Activated CD4-positive, alpha-beta T cell treated with anti-CD3 and anti-CD28 coated beads for 24 hours (primary cell): ENCODE measurements at places on chromosomes 1 and 21.
A peak's percentile ranks its signal among the peaks of the same experiment; 100 is the strongest.

DNA sequence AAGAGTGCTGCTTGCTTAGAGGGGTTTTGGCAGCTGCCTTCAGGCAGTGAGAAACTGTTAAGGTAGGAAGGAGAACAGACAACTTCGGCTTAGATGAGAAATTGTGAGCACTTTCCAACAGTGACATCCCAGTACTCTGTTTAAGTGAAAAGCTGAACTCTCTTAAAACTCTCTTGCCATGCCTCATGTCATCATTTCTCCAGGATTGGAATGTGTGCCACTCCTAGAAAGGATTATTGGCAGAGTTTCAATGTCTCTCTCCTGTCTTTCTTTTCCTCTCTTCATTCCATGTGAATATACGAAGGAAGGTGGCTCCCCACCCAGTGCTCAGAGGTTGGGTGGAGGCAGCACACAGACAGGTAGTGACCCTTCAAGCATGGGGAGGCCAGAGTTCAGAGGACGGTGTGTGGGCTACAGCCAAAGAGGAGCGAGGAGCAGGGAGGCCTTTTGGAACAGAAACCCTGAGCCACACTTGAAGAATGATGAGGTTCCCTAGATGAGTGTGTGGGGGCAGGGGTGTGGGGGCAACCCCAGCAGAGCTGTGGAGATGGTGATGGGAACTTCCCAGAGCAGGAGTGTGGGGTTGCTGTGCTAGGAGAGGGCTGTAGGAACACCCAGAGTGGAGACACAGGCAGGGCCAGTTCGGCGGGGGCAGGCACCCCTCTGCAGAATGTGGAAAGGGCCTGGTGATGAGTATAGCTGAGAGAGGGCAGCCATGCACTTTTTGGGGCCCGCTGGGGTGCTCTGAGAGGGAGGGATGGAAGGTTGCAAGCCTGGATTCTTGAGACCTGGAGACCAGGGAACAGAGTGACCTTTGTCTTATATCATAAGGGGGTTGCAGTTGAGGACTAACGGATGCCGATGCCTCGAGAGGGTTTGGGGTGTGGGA, 58.8 kb downstream of the GALNT2 start:
- no peak for DNase-seq

- peak; percentile 46 for DNase-seq
Observed at GRCh38 chr21:31293986-31294385, 50.1 kb downstream of the TIAM1 start.

DNA sequence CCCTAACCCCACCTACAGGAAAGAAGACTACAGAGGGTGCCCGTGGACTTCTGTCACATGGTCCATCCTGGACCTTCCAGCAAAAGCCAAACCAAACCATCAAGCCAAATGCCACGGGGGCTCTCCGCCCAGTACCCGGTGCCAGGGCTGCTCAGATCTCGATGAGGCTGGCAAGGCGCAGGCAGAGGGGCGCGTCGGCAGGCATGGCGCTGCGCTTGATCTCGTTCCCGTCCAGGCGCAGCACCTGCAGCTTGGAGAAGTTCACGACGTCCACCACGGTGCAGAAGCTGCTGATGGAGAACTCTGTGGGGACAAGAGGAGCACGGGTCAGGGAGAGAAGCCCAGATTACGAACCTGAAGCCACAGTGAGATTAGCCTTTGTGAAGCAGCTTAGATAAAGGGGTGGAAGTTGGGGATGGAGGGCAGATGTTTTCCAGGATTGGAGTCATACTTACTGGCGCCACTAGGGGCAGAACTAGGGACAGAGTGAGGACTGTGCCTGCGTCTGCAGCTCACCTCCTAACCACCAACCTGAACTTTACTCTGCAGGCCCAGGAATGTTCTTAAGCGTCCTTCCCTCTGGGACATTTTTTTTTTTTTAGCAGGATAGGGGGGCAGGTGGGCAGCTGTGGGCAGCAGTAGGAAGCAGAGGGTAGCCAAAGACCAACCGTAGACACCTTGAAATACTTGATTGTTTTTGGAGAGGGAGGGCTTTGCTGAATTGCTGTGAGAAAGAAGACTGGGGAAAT, 8.6 kb downstream of the FMOD start:
- peak; percentile 42 for DNase-seq

GRCh38 chr1:231952154-231952553, 325.6 kb downstream of the DISC1 start:
- no peak for DNase-seq

DNA sequence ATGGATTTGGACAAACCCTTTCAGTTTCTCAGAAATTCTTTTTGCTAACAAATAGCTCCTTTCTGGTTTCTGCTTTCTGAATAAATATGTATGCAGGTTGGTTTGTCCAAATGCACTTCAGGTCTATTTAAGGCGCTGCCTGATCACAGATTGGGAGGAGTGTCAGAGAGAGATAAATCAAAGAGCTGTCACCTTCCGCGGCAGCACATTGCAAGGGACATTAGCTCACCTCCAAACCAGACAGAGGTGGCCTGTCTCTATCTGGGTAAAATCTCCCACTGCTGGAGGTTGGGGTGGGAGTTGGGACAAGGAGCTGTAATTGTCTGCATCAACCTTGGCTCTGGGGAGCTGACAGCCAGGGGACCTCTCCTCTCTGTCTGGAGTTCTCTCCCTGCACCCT, 25.2 kb downstream of the PRAMEF20 start:
- no peak for DNase-seq

GRCh38 chr1:67684526-67685066, 405 bp upstream of the GADD45A start:
- no peak for DNase-seq

GRCh38 chr21:25772686-25773085, 37.9 kb downstream of the GABPA start:
- DNase-seq: no peak

DNA sequence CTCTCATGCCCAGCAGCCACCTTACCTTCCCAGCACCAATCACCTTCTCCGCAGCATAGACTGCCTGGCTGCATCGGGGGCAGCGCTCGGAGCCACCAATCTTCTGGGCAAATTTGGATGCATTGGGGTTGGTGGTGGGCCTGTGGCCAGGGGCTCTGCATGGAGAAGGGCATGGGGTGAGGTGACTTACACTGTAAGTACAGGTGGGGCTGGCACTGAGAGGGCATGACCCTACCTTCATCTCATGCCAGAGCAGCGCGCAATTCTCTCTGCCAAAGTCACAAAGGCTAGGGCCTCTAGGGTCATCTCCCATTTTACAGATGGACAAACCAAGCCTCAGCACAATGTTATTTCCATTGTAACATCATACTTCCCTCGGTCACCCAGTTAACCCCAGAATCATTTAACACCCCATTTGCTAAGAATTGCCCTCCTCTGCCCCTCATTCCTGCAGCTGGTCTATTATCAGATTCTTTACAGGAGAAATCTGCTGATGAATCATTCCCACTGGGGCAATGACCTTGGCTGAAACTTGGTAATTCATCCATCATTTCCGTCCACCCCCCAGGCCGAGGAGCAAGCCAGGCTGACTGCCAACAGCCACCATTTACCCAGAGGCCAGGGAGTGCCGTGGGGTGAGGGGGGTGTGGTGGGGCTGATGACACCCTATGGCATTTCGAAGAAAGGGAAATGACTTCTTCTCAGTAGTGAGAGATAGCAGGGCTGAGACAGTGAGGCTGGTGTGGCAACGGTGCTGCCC, 17.9 kb downstream of the CSRP1 start:
- no peak for DNase-seq

DNA sequence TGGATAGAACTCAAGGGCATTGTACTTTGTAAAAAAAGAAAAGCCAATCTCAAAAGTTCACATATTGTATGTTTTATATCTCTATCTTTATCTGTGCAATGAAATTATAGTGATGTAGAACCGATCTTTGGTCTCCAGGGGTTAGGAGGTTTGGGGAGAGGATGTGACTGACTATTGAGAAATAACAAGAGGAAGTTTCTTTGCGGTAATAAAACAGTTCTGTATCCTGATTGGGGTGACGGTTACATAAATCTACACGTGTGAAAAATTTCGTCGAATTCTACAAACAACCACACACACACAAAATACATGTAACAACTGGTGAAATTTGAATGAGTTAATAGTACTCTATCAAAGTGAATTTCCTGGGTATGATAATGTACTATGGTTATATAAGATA, 10.6 kb upstream of the OR2T33 start:
- DNase-seq: no peak

DNA sequence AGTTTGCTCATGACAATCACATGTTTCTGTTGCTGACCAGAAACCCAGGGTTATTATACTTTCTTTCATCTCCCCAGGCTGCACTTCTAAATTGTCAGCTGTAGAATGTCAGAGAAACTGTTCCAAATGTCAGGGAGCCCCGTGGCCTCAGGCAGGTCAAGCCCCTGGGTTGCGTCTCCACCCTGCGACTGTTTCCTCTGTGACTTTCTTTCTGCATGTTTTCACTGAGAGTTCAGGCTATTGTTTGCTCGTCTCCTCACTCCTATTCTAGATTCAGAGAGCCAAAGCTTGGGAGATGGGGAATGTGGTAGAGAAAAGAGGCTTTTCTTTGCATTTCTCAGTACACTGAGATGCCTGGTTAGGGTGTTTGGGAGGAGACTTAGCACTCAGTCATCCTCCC, 97.4 kb downstream of the CENPF start:
- DNase-seq: no peak

DNA sequence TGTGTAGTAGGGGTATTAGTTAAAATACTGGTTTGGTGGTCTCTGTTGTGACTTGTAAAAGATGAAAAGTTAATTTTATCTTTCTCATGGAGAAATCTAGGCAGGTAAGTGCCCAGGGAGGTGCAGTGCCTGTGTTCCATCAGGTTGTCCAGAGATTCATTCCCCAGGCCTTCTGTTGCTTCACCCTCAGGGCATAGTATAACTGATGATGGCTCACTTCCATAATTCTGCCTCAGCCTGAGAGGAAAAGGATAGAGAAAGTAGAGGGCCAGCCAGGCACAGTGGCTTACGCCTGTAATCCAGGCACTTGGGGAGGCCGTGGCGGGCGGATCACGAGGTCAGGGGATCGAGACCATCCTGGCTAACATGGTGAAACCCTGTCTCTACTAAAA, 153.9 kb downstream of the FMN2 start:
- no peak for DNase-seq

DNA sequence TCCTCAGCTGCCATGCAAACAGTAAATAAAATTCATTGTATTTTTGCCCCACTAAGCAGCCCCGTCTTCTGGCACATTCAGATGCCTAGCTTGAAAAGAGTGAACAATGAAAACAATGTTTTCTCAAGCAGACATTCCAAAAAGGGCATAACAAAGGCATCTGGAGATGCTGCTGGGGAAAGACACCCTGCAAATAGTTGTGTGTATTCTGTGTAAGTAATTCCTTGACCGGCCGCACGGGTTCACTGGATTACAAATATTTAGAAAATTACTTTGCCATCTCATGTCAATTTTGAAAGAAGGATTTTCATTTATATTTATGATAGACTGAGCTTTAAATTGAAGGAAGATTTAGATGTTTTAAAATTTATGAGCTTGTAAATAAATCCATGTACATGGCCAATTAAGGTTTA, 142.2 kb downstream of the SLC45A1 start:
- no peak for DNase-seq

DNA sequence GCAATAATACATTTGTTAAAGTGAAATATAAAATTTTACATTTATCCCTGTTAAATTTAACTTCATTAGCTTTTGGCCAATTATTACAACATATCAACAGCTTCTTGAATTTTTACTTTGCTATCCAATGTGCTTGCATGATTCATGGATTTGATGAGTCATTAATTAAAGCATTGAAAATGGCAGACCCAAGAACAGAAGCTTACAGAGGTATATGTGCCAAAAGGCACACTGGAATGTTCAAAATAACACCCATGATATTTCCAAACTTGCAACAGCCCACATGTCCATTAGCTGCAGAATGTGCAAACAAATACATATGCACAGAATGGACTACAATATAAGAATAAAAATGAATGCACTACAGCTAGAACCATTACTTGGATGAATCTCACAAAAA, 76.4 kb upstream of the MAN1A2 start:
- no peak for DNase-seq

GRCh38 chr1:25031966-25032667, 102.0 kb upstream of the RUNX3 start:
- DNase-seq: no peak

GRCh38 chr1:161531986-161532643, 7.8 kb downstream of the HSPA6 start:
- DNase-seq: no peak

- DNase-seq: no peak
Observed at GRCh38 chr1:87368907-87369306, 40.2 kb downstream of the LMO4 start.
